Right lobe of liver (tissue), 6 donors: ENCODE measurements at places on chromosomes 7 and 10.

DNA sequence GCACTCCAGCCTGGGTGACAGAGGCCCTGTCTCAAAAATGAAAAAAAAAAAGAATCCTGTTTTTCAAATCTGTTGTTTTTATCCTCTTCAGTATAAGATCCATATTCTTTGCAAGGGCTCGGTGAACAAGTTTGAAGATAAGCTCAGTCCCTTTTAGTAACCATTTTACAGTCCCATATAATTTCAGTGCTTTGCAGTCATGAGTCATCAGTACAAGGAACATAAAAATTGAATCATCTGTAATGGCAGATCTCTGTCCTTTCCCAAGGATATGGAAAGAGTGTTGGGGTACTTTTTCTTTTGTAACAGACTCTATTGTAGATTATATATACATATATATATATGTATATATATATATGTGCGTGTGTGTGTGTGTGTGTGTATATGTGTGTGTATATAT is 52.2 kb upstream of the ZPBP start:
- no peak for DNase-seq

DNA sequence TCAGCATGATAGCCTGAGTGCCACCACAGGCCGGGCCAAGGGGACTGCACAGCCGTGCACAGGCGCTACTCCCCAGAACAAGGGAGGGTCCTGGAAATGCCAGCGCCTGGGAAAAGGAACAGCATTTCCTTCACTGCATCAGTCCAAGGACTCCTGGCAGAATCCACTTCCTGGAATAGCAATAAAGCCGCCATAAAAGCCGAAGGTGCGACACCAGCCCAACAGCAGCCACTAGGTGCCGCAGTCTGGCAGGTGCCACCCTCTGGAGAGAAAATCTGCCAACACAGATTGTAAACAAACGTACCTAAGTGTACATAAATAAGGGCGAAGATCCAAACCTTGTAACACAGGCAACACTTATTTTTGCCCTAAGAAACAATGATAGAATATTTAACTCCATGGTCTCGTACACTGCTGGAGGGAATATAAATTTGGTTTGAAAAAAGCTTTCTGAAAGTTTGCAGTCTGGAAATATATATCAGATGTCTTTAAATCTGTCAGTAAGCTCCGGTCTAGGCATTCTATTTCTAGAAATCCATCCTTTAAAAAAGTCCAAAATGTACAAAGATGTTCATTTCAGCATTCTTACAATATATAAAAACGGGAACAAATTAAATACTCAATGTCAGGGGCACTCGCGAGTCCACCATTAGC is 22.2 kb downstream of the VOPP1 start:
- no peak for DNase-seq

- DNase-seq: no peak
These were observed 496.2 kb upstream of the ZMIZ1 start for GRCh38 chr10:78572565-78572964.

- no peak for DNase-seq
These were observed 60.2 kb downstream of the CHST15 start for GRCh38 chr10:124032971-124033886.

DNA sequence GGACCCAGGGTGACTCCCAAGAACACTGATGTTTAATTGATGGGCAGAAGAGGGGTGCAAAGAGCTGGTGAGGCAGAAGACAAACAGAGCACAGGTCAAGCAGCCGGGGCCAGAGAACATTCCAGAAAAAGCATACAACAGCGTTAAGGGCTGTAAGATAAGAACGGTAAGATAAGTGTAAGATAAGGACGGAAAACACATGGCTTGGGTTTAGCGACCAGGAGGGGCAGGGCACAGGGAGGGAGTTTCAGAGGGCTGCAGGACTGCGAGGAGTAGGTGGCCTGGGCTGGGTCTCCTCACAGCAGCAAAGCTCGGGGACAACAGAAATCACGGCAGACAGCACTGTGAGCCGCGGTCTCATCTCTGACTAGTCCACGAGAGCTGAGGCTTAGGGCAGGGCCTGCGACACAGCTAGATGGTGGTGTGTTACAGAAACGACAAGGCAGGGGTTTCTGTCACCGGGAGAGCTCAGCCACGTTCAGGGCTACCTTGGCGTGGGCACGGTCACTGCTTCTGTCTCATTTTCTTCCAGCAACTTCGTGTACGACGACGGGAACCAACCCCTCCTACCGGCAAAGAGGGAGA is 24.6 kb downstream of the BRI3 start:
- DNase-seq: no peak

- DNase-seq: no peak
These were observed 306.1 kb downstream of the DGKB start for GRCh38 chr7:14596421-14596820.

DNA sequence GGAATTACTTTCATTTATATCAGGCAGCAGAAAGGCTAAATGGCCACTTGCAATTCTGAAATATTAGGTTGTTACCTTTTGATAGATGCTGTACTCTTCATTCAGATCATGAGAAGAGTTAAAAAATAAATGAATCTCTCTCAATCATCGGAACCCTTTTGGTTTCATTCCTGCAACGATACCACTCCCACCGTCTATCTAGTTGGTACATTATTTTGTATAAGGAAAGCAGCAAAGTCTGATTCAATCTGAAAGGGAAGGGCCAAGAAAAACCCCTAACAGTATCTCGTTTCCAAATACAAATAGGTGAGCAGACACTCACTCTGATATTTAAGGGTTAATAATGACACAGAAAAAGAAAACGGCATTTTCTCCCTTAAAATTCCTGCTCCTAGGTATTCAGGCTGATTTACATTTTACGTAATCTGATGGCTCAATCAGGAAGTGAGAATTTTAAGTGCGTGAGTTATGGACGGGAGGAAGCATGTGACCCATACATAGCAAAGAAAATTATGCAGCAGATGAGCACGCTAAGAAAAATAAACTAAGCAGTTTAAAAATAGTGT is 209.4 kb upstream of the KLF14 start:
- no peak for DNase-seq

DNA sequence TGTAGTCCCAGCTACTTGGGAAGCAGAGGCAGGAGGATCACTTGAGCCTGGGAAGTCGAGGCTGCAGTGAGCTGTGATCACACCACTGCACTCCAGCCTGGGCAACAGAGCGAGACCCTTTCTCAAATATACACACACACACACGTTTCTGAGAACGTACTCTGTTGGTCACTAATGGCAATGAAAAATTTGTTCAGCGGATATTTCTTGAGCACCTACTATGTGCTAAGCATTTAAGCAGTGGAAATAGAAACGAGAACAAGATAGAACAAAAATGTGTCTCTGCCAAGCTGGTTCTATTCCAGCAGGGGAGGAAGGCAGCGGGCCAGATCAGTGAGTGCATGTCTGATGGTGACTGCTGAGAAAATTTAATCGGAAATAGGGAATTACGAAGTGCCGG is 8.7 kb downstream of the ARPC1B start:
- DNase-seq: no peak
